ENCODE measurements at places on chromosomes 11 and 22. TPM values are rescaled to one million over a fixed set of nuclear protein-coding genes. Genes with fewer than 3 reads are reported as not detected.

GRCh38 chr22:24155627-24156140 lies 25.6 kb upstream of the SUSD2 start:
- DNase-seq: peak; percentile 93

Gene TBX1
- total RNA-seq: 3.6 TPM

Gene BTBD18
- not detected for total RNA-seq

- DNase-seq: peak; percentile 73
Observed at GRCh38 chr11:65225279-65226102, 36.3 kb upstream of the POLA2 start.

Gene BIK
- total RNA-seq: not detected

- no peak for DNase-seq
Observed at GRCh38 chr11:14366936-14367335, 8.0 kb upstream of the RRAS2 start.

DNA sequence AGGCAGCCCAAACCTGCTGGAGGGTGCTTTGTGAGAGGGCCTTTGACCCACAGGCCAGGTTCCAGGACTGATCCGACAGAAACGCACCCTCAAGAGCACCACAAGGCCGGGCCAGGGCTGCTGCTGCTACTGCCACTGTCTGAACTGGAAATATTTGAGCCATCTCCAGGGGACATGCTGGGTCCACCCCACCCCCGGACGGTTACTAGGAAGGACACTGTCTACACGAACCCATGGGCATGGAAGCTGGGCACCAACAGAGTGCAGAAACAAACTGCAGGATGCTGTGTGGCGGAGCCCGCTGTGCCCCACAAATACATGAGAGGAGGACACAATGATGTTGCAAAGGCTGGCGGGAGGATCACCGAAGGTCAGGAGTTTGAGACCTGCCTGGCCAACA lies 283.7 kb downstream of the CTTN start:
- DNase-seq: no peak

- DNase-seq: no peak
Observed at GRCh38 chr11:87181143-87181542, 143.4 kb downstream of the TMEM135 start.

Gene MMP3
- not detected for total RNA-seq

DNA sequence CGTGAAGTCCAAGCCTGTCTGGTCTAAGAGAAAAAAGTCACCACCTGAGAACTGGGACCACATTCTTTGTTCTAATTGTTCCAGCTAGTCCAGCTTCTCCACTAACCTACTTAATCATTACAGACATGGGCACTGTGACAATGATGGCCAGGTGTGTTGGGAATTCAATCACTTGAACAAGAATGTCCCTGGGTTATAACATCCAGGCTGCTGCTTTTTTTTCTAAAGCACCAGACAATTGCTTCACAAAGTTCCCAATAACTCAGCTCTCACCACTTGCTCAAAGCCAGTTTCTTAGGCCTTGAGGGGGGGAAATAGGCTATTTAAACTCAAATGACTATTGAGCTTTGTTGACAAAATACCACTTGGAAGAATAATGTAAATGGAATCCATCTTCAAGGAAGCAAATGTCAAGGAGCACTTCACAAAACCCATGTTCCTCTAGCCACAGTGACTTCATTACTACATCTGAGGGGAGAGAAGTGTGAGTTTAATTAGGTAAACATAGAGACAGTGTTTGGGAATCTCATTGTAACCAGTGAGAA lies 80.3 kb downstream of the ME3 start:
- no peak for DNase-seq

Gene SCGB1A1
- not detected for total RNA-seq

DNA sequence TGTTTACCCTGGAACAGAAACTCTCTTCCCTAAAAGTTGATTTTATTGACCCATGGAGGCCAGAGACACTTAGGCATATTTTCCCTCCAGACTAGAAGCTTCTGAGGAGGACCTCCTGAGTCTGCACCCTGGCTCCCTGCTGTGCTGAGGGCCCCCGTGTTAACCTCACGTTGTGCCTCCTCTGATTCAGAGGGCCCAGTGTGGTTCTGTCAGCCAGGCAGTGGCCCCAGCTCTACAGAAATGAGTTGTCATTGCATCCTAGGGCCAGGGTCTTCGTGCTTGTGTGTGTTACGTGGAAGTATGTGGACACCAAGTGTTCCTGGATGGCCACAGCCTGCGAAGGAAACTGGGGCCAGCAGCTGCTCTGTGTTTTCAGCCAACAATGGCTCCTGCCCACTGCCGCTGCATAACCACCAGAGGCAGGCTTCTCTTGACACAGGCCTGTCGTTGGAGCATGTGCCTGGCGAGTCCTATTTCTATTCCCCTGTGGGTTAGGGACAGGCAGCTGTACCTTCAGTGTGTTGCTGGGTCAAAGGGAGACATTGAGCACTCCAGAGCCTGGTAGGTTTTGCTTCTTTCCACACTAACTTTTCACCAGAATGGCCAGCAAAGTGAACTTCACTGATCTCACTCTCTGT lies 44.5 kb downstream of the MED15 start:
- peak; percentile 62 for DNase-seq

GRCh38 chr11:68036717-68037239 lies 2.0 kb upstream of the TCIRG1 start:
- DNase-seq: peak; percentile 80

DNA sequence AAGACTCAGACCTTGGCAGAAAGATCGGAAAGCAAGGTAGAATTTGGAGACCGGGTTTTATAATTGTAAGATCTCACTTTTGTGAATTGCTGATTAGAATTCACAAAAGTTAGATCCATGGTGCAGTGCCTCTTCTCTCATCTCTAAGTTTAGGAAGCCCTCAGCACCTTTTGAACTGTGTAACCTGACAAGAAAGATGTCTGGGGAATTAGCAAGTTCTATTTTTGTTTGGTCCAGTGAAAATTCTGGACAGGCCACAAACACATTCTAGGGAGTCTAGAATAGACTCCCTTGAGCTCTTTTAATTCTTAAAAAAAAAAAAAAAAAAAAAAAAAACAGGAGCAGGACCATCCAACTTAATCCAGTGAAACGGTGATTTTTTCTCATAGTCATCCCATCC lies 66.1 kb downstream of the CECR2 start:
- no peak for DNase-seq

Gene OR52B4
- not detected for total RNA-seq

Gene GAB4
- total RNA-seq: not detected

DNA sequence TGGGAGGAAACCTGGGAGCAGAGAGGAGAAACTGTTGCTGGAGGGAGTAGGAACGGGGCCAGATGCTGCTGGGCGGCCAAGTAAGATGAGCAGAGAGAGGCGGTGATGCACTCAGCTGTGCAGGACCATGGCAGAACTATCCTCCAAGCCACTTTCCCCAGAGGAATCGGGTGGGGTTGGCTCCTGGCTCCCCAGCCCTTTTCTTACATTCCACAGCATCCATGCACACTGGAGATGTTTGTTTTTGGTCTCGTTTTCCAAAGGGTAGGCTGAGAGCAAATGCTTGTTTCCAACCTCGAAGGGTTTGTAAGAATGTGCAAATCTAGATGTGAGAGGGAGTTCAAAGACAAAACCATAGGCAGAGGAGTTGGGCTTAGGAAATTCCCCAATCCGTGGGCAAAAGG lies 73.2 kb downstream of the DBX1 start:
- DNase-seq: no peak

- no peak for DNase-seq
Observed at GRCh38 chr22:47152938-47153337, 390.5 kb downstream of the TBC1D22A start.

Gene GAS2
- total RNA-seq: 13.0 TPM

Gene APOL5
- total RNA-seq: not detected

Gene BRSK2
- total RNA-seq: 0.74 TPM

DNA sequence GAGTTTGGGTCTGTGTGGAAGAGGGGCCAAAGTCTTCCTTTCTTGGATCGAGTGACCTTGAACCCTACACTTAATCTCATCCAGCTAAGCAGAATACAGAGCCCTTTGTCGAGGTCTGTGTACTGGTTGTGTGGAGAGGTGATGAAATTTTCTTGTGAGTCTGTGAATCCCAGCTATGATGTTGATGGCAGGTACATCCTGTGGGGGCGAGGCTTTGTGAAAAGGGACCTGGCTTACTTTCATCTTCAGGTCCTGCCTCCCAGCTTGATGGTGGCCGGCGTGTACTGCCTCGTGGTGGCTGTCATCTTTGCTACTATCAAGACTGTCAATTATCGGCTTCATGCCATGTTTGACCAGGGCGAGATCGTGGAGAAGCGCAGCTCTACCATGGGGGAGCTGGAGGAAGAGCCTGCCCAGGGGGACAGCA lies 1.0 kb downstream of the PCNX3 start:
- no peak for DNase-seq

- DNase-seq: no peak
Observed at GRCh38 chr11:112013497-112014164, 11.6 kb upstream of the DLAT start.

Gene TMEM41B
- 25.5 TPM for total RNA-seq

Gene RFPL1
- total RNA-seq: not detected

- no peak for DNase-seq
Observed at GRCh38 chr22:45285263-45286058, 712 bp downstream of the UPK3A start.

DNA sequence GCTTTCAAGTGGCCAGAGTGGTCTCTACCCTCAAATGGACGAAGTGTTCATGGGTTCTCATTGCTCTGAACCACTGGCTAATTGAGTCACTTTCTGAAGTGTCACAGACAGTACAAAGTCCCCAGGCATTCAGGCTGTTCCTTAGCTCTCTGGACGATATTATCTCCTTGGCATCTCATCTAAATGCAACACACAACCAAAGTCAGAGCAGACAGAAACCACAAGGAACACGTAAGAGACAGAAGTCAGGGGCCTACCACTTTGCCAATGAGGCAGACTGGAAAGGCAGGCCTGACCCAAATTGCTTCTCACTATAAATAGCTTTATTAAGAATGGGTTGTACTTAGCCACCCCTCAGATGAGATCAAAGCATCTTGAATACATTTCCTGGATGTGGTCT lies 29.0 kb upstream of the LDLRAD3 start:
- DNase-seq: no peak

GRCh38 chr22:22877523-22878210 lies 9.9 kb upstream of the IGLL5 start:
- peak; percentile 71 for DNase-seq

Gene SMIM35
- not detected for total RNA-seq

- DNase-seq: no peak
Observed at GRCh38 chr11:47918882-47919495, 61.4 kb upstream of the PTPRJ start.

Gene EFCAB6
- total RNA-seq: 1.5 TPM

DNA sequence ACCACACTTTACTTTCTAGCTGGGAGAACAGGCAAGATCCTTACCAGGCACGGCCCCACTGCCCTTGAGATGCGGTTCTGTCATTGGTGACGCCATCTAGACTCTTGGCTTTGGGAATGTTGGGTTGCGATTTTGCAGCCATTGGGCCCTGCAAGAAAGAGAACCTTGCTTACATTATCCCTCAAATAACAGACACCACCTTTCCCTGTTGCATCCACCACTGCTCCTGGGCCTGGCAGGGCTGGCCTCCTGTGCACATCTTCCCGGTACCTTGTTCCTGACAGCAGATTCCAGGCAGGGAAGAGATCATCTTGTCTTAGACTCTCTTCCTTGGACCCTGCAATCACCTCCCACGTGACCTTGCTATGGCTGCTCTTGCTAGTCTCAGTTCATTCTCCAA lies 3.4 kb downstream of the DHCR7 start:
- DNase-seq: no peak

Gene IFITM10
- 0.77 TPM for total RNA-seq

Gene KIRREL3
- 0.35 TPM for total RNA-seq

All from left ventricle myocardium superior (tissue), 1 donor.